ENCODE measurements at places on chromosomes 4 and X.

- no peak for DNase-seq
These were observed 4.0 kb upstream of the NEUROG2 start for GRCh38 chr4:112519689-112520597.

DNA sequence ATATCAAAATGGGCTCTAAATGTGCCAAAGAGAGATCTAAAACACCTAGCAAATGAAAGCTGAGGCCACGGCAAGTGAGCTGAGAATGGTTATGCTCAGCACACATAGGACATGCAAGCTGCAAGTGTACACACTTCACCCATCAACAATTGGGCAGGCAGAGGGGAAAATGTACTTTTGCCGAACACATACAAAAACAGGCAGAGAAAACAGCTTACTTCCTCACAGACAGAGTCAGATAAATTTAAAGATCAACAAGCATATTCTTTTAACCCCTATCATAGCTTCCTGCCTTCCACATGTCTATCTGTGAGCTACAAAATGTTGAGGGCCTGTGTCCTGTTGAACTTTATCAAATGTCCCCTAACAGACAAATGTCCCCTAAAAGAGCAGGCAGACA lies 60.3 kb downstream of the SH3KBP1 start:
- DNase-seq = no peak

DNA sequence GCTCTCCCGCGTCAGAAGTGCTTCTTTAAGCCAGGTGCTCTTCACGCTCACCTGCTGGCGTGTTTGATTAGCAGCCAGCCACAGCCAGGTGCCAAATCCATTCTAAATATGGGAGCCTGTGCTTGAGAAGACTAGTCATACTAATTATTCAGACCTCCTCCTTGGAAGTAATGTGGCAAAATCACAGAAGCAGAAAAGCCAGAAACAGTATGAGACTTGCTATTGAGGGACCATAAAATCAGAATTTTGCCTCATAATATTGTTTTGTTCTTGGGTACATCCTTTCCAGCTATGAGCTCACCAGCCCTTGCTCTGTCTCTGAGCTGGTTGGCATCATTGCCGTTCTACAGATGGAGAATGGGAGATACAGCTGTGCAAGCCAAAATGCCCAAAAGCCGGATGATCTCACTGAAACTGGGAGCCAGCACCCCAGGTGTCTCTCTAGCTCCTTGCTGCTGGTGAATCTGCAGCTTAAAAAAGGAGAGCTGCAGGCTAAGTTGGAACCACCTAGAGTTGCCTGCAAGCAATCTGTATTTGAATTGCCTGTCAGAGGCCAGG lies 205.4 kb downstream of the SHROOM3 start:
- DNase-seq = no peak

DNA sequence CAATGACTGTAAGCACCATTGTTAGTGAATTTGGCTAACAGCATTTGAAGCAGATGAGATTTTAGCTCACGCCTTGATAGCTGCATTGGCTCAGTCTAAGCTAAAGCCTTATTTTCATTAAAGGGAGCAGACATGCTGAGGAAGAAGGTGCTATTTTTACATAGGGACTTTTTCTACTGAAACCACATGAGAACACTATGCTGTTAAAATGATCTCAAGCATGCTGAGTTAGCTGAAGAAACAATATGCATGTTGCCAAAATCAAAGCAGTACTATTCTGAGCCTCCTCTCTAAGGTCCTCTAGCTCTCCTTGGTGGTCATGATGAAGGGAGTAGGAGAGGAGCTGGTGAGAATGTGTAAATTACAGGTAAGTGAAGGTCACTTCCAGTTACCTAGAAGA lies 134.4 kb upstream of the JADE1 start:
- no peak for DNase-seq

DNA sequence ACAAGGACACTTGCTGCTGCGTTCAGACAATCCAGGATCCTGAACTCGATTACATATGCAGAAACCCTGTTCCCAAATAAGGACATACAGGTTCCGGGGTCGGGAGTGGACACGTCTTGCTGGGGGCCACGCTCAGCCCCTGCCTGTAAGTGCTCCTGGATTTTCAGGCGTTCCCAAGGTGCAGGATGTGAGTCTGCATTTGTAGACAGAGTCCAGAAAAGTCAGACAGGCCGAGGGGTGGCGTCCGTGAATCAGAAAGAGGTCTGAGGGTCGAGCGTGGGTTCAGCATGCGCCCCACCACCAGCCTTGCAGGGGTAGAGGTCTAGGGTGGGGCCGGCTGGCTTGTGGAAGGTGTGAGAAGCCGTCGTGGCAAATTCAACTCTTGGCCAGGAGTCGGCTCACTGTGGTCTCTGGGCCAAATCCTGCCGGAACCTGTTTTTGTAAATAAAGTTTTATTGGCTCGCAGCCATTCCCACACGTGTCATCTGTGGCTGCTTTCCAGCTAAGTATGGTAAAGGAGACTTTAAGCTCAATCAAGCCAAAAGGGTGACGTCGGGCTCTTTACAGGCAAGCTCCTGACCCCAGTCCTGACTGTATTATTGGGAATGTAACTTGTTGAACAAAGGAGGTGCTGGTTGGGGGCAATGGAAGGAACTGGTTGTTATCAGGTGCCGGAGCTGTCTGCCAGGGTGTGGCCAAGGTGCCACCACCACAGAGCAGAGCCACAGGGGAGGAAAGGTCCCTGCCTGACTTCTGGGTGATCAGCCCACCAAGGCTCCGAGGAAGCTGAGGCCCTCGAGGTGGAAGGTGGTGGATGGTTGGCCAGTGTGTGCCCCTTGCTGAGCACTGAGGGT lies 7.4 kb downstream of the DOK7 start:
- no peak for DNase-seq

DNA sequence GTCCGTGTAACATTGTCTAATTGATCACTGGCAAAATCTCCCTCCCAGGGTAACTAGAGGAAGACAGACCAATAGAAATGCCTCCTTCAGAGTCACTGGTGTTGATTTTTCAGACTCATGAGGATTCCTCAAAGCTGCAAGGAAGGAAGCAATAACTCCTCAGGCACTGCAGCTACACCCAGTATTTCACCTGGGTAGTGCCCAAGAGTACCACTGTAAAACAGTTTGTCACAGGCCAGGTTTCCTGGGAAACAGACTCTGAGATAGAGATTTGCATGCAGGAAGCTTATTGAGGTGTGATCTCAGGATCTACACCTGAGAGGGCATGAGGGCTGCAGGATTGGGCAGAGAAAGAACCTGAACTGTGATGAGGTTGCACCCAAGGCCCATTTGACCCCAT lies 240.7 kb upstream of the ATP6AP2 start:
- no peak for DNase-seq

- DNase-seq = no peak
These were observed 44.5 kb upstream of the ATXN3L start for GRCh38 chrX:13364230-13364857.

DNA sequence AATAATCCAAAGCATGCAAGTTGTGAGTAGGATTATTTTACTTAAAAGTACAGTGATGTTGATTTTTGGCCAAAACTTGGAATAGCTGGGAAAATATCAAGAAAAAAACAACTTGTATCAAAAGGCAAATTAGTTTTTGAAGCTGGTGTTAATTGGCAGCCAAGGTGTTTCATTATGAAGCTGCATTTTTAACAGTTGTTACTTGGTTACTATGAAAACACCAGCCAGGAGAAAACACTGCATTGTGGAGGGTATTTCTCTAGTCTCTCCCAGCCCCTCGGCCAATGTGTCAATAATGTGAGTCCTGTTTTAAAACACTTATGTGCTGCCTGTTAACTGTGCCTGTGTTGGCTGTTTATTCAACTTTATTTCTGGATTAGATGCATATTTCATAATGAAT lies 733.4 kb downstream of the ADGRL3 start:
- DNase-seq = no peak

- DNase-seq = no peak
These were observed 218.5 kb downstream of the COL25A1 start for GRCh38 chr4:109083911-109084310.

DNA sequence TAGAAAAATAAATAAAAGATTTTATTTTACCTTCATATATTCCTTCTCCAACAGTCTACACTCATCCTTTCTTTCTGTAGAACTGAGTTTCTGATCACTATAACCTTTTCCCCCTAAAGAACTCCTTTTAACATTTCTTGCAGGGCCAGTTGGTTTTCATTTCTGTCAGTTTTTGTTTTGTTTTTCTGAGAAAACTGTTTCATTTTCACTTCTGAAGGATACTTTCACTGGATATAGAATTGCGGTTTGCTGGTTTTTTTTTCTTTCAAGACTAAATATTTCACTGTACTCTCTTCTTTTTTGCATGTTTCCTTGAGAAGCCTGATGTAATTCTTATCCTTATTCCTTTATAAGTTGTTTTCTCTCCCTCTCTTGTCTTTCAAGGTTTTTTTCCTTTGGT lies 90.4 kb upstream of the EOLA2 start:
- DNase-seq = no peak

- no peak for DNase-seq
These were observed 3.6 kb downstream of the IL9R start for GRCh38 chrX:156001001-156001666.

DNA sequence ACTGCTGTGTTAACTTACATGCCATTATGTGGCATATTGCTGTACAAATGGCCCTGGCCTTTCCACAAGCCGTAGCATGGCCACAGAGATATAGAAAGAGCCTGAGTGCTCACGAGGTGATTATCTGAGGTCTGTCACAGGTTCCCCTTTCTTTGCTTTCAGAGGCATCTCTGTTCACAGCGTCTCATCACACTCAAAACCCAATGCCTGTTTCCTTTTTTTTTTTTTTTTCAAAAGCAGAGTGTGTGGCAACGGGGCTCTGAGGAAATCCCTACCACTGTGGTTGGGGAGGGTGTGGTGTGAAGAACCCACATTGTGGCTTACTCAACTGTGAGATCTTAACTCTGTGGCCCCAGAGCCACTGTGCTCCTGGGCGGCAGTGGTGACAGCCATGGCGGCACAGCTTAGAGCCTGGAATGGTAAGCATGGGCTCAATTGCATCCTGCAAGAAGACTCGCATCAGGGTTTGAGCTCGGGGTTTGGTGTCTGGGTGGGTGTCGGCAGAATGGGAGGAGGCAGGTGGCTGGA lies 30.8 kb downstream of the RTL5 start:
- peak; percentile 48 for DNase-seq

DNA sequence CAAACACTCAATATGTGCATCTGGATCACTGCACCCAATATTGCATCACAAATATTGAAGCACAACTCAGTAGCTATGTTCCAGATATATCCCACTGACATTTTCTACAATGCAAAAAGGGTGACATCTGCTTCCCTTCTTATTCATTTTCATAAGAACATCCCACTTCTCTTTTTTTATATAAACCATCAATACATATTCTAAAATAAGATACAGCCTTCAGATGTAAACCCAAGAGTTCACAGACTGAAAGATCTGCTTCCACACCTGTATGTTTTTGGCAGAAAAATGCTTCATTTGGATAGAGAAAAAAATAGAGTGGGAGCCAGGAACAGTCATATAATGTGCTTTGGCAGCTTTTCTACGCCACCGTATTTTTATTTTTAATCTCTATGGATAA lies 815.6 kb upstream of the ADGRL3 start:
- DNase-seq = no peak

All from stimulated activated CD8-positive, alpha-beta memory T cell treated with anti-CD3 and anti-CD28 coated beads, Interleukin-2, amount 100 ng/mL, for 1 hour (primary cell).